ENCODE measurements at places on chromosomes 2 and 18.

DNA sequence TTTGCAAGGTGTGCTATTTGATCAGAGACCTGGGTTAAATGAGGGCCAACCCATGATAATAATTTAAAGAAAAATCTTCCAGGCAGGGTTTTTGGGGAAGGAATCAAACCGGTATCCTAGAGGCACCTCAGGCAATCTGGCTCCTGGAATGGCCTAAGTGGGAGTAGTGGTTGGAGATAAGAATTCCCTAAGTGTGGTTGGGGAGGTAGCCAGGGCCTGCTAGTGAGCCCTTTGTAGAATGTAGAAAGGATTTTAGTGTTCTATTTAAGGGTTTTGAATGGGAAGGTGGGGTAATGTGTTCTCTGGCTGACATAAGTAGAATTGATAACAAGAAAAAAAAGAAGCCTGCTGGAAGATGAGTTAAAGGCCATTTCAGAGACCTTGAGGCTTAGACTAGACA, 422.2 kb downstream of the XIRP2 start:
- no peak for DNase-seq

- no peak for DNase-seq
Observed at GRCh38 chr18:79935098-79935480, 16.4 kb downstream of the SLC66A2 start.

- no peak for DNase-seq
Observed at GRCh38 chr18:74590671-74591070, 7.0 kb upstream of the ZNF407 start.

- peak; percentile 96 for DNase-seq
Observed at GRCh38 chr18:8800445-8800844, 95.1 kb downstream of the MTCL1 start.

GRCh38 chr2:218655751-218656150, 3.7 kb downstream of the ZNF142 start:
- no peak for DNase-seq

DNA sequence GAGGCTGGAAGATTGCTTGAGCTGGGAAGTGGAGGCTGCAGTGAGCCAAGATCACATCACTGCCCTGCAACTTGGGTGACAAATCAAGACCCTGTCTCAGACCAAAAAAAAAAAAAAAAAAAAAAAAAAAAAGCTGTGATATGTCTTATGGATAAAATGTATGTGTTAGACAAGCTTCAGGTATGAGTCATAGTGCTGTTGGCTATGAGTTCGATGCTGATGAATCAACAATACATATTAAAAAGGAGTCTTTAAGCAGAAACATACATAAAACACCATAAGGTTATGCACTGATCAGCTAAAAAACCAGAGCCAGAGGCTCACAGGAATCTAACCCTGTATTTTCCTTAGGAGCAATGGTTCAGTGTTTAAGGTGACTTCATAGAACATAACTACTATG, 332.3 kb downstream of the NCKAP5 start:
- DNase-seq: no peak

DNA sequence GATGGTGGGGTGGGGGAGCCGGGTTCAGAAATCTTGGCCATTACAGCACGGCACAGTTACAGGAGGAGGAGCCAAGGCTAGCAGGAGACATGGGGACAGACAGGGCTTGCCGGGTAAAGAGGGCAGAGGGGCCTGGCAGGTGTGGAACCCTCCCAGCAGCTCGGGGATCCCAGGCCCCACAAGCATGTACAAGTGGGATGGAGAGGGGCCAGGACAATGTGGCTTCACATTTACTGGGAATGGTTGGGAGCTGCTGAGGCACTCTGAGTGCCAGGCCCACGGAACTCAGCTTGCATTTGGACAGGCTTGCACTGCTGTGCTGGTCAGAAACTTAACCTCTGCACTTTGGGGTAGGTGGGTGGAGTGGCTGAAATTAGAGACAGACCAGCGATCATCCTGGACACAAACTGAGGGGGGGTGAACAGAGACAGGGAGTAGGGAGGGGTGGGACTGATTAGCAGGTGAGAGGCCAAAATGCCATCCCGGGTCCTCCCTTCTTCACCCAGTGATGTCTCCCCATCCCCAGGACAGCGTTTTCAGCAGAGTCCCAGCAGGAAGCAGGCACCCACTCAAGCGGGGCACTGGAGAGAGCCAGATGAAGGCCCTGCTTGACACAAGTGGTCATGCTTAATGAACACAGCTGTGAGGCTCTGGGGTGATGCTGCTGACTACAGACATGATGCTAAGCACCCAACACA, 9.6 kb downstream of the PER2 start:
- no peak for DNase-seq

DNA sequence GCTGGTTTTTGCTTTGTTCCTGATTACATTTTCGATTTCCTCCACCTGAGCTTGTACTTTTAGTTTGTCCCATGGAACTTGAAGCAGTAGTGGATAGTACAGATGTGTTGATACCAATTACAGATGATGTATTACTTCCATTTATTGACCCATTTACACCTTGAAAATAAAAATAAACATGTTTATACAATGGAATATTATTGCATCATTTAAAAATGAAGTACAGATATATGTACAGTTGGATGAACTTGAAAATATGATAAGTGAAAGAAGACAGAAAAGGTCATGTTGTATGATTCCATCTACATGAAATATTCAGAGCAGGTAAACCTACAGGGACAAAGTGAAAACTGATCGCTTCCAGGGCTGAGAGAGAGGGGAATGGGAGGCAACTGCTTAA, 160.3 kb upstream of the WDSUB1 start:
- DNase-seq: no peak

GRCh38 chr18:55665506-55665905, 77.5 kb upstream of the TCF4 start:
- DNase-seq: no peak

GRCh38 chr2:178829981-178830380, 22.8 kb upstream of the TTN start:
- DNase-seq: no peak

DNA sequence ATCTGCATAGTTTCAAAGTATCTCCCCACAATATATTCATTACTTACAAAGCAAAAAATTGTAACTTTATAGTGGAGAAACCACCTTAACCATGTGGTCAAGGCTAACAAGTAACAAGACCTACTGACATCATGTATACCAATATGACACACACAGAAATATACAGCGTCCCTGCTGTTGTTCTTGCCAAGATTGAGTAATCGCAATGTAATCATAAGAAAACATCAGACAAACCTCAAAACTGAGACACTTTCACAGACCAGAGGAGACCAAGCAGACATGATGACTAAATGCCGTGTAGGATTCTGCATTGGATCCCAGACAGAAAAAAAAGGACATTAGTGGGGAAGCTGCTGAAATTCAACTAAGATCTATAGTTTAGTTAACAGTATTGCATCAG, 123.0 kb downstream of the ACAA2 start:
- DNase-seq: peak; percentile 97

GRCh38 chr2:181374781-181375675, 82.2 kb upstream of the ITGA4 start:
- DNase-seq: no peak

- no peak for DNase-seq
Observed at GRCh38 chr2:8154270-8154669, 527.6 kb upstream of the ID2 start.

GRCh38 chr18:52510139-52510538, 170.1 kb downstream of the DCC start:
- DNase-seq: no peak

GRCh38 chr2:58073751-58074150, 27.1 kb downstream of the VRK2 start:
- no peak for DNase-seq
